A673 (cell line): ENCODE measurements at places on chromosomes 6 and 20. TPM values are rescaled to one million over a fixed set of nuclear protein-coding genes. Genes with fewer than 3 reads are reported as not detected.

The SLC17A2 gene
- not detected in 2 replicates for total RNA-seq

DNA sequence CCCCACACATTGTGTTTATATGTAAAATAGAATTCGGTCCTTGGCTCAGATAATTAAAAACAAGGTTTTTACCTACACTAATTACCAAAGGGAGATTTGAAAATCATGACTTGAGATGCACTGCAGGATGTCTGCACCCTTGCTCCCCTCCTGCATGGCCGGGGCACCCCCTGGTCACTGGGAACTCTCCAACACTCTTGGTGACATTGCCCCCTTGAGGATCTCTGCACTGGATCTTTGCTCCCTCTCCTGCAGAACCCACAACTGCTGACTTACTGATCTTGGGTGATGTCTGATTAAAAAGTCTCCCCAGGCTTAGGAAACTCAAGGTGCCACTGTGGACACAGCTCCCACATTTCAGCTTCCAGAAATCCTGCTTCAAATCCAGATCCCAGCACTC lies 17.1 kb upstream of the CSNK2A1 start:
- no peak for DNase-seq

- DNase-seq: peak; percentile 45
Observed at GRCh38 chr6:117555882-117556498, 46.3 kb downstream of the GOPC start.

The EZR gene
- total RNA-seq: 144 and 146 TPM in 2 replicates

- no peak for DNase-seq
Observed at GRCh38 chr20:2227861-2228260, 67.9 kb upstream of the TGM3 start.

- DNase-seq: peak; percentile 17
Observed at GRCh38 chr6:12440981-12441380, 150.8 kb downstream of the EDN1 start.

- DNase-seq: no peak
Observed at GRCh38 chr6:12174878-12175277, 115.3 kb upstream of the EDN1 start.

The LPIN3 gene
- 1.3 and 1.8 TPM in 2 replicates for total RNA-seq

DNA sequence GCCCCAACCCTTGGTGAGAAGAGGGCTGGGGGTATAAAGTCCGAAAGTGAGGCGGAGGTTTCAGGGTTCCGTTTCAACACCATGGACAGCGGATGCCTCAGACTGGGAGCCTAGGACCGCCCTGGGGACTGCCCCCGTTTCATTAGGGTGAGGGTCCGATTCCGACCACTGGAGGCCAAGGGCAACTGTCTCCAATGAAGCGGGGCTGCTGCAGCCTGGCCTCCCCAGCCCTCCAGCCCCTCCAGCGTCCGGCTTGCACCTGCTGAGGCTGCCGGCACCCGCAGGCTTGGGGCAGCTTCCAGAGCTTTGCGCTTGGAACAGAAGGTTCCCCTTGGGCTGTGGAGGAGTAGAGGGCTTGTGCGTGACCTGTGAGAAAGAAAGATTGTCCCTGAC lies 39.9 kb downstream of the YTHDF1 start:
- no peak for DNase-seq

DNA sequence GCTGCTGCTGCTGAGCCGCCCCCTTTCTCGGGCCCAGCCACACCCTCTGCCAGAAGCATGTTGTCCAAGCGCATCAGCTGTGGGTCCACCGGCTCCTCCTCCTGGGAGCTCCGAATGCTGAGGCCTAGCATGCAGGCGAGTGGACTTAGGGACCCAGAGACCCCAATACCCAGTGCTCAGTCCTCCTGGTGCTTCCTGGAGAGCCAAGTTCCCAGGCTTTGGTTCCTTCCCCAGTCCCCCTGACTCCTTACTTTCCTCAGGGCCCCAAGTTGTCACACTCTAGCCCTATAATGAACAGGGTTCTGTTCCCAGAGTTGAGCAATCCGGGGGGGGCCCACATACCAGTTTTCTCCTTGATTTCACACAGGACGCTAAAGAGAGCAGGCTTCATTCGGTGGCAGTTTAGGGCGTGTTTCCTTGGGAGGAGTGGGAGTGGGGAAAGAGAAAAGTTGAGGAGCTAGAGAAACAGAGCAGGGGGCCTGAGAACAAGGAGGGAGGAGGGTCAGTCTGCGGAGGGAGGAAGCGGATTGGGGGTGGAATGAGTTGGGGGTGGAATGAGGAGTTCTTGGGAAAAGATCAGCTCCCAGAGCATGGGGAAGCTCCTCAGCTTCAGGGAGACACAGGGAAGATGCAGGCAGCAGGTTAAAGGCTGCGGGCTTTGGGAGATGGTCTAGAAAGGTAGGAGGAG lies 1.5 kb downstream of the PBX2 start:
- no peak for DNase-seq

DNA sequence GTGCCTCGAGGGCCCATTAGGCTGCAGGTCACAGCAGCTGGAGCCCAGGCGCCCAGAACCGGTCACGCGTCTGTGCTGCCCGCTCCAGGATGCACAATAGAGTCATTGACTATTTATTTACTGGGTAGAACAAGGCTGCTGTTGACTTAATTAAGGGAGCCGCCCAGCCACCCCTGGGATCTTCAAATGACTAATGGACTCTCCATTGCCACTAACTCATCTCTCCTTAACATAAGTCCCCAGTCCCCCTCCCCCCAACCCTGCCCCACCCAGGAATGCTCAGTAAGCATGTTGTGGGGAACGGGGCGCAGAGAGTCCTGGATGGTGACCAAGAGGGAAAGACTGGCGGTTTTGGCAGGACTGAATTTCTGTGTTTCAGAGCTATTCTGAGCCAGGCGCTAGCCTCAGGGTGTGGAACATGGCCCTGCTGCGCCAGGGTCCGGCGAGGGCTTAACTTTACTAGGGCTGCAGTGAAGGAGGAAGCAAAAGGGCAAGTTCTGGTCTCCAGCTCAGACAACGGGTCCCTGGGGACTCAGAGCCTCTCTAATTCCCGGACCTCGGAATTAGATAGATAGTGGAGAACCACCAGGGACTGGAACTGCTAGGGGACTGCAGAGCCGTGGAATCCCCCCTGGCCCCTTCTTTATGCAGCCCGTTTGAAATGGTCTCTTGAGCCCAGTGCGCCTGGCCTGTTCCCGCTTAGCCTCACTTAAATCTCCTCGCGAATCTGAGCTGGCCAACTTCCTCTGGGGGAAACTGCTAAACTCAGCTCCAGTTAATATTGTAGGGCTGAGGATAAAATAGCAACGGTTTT lies 1.5 kb upstream of the GRIK2 start:
- DNase-seq: no peak

GRCh38 chr6:118748311-118749062 lies 97.1 kb upstream of the CEP85L start:
- peak; percentile 12 for DNase-seq
